ENCODE measurements at places on chromosomes 3 and 15. TPM values are rescaled to one million over a fixed set of nuclear protein-coding genes. Genes with fewer than 3 reads are reported as not detected.

RCCD1 gene
- 23.1 TPM for total RNA-seq

DNA sequence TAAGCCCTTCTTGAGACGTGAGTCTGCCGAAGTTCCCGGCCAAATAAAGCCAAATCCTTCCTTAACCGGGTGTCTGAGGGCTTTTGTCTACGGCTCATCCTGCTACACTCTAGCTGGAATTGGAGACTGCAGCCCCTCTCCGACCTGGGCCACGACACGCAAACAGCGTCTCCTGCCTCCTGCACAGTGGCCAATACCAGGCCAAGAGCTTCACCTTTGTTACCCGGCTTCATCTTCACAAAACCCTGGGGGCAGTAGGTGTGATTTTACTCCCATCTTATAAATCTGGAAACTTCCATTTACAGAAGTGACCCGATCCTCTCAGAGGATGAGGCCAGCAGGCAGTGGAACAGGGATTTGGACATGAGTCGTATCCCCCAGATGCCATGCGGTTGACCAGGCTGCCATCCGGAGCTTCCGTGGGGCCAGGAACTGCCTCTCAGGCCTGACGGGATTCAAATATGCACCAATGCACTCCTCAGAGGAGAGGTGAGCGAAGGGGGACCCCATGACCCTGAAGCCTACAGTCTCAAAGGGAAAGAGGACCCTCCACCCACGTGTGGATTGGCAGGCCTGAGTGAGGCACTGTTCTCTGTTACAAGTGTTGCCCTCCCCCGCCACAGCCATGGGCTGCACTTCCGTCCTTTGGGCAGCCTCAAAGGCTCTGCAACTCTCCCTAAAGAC, 53.2 kb upstream of the KLF13 start:
- no peak overlapping the region for H3K4me3 ChIP-seq
- no peaks in the 10 kb centered on the region for H3K36me3 ChIP-seq
- H3K4me1 ChIP-seq, result peaks cover 13% of the 10 kb centered on the region
- no peak for DNase-seq
- no peak overlapping the region for H3K27ac ChIP-seq

OR5K2 gene
- total RNA-seq, result not detected

- H3K36me3 ChIP-seq, result no peaks in the 10 kb centered on the region
- H3K27ac ChIP-seq, result no peak overlapping the region
- no peaks in the 10 kb centered on the region for H3K4me1 ChIP-seq
Measured at GRCh38 chr3:7697548-7697947, 804.1 kb upstream of the LMCD1 start.

DNA sequence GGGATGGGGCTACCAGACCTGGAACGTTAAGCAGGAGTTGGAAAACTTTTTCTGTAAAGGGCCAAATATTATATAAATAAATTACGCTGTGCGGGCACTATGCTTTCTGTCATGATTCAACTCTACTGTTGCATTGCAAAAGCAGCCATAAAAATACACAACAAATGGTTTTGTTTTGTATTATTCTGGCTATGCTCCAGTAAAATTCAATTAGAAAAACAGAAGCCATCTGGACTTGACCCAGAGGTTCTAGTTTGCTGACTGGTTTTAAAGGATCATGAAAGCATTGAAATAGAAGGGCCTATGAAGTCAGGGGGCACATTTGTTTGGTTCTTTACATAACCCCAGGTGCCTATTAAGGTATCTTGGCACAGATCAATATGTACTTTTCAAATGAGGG, 647.4 kb upstream of the LMCD1 start:
- no peak overlapping the region for H3K4me3 ChIP-seq
- H3K27me3 ChIP-seq, result no peaks in the 10 kb centered on the region
- H3K4me1 ChIP-seq, result no peaks in the 10 kb centered on the region
- no peak overlapping the region for H3K27ac ChIP-seq
- DNase-seq, result no peak
- H3K36me3 ChIP-seq, result no peaks in the 10 kb centered on the region

- H3K27ac ChIP-seq, result no peak overlapping the region
- no peaks in the 10 kb centered on the region for H3K36me3 ChIP-seq
- no peaks in the 10 kb centered on the region for H3K4me1 ChIP-seq
- H3K27me3 ChIP-seq, result no peaks in the 10 kb centered on the region
Measured at GRCh38 chr3:172549144-172549543, 25.9 kb upstream of the TNFSF10 start.

DNA sequence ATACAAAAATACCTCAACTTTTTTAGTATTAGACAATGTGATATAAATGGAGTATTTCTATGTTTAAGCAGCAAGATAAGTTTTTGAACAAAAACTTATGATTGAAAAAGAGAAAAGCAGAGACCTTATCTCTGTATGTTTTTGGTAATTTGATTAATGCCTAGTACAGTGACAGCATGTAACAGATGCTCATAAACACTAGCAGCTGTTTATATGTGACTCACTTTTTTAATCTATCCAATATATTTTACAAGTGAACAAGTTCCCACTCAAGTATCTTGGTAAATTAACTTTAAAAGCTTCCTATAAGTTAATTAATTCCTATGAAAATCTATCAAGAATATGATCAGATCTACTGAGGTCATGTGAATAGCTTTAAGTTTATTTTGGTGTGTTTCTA, 55.1 kb downstream of the NGLY1 start:
- no peak overlapping the region for H3K27ac ChIP-seq
- no peaks in the 10 kb centered on the region for H3K27me3 ChIP-seq
- H3K4me3 ChIP-seq, result no peak overlapping the region

DNA sequence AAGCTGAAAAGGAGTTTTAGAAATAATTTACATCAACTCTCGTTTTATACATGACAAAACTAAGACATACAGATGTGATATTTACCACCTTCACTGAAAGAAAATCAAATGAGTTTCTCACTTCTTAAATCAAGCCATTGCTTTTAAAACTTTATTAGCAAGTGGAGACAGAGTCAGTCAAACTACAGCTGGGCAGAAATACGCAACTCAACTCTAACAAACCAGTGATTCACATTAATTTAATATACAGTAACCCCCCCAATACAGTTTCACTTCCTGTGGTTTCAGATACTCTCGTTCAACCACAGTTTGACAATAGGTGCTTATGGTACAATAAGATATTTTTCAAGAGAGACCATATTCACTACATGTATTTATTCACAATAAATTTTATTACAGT, 477.1 kb downstream of the MAGI1 start:
- H3K4me3 ChIP-seq, result no peak overlapping the region
- no peaks in the 10 kb centered on the region for H3K4me1 ChIP-seq

DNA sequence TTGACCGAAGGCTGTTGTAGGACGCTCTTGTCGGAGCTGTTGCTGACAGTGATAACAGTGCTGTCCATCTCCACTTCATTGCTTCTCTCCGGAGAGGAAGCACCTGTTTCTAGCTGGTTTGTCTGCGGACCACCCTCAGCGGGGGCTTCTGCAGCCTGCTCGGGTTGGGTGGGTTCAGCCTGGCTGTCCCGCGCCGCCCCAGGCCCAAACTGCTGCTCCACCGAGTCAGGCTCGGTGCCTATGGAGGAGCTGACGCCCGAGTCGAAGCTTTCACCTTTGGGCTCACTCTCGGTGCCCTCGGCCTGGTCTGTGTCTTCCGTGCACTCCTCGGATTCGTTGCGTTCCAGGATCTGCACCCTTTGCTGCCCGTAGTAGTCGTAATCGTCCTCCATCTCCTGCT, 56.9 kb downstream of the TIGIT start:
- H3K27ac ChIP-seq, result no peak overlapping the region
- H3K27me3 ChIP-seq, result no peaks in the 10 kb centered on the region
- H3K4me3 ChIP-seq, result no peak overlapping the region
- no peaks in the 10 kb centered on the region for H3K4me1 ChIP-seq
- no peak for DNase-seq

DNA sequence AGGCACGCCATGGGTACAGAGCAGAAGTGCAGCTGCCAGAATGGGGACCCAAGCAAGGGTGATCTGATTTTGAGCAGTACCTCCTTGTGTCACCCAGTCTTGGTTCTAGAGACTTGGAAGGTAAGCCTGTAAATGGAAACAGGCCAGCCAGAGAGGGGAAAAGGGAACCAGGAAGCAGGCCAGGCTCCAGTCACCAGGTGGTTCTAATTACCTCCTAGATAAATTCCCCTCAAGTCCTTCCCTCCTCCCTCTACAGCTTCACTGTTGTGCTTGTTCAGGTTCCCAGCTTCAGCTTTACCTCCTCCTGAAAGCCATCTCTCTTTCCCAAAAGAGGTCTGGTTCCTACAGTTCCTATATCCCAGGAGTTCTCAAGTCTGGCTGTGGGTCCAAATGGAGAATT, 58.8 kb upstream of the SLC7A14 start:
- no peaks in the 10 kb centered on the region for H3K4me1 ChIP-seq
- no peaks in the 10 kb centered on the region for H3K27me3 ChIP-seq
- H3K27ac ChIP-seq, result no peak overlapping the region
- H3K36me3 ChIP-seq, result no peaks in the 10 kb centered on the region
- no peak for DNase-seq

DNA sequence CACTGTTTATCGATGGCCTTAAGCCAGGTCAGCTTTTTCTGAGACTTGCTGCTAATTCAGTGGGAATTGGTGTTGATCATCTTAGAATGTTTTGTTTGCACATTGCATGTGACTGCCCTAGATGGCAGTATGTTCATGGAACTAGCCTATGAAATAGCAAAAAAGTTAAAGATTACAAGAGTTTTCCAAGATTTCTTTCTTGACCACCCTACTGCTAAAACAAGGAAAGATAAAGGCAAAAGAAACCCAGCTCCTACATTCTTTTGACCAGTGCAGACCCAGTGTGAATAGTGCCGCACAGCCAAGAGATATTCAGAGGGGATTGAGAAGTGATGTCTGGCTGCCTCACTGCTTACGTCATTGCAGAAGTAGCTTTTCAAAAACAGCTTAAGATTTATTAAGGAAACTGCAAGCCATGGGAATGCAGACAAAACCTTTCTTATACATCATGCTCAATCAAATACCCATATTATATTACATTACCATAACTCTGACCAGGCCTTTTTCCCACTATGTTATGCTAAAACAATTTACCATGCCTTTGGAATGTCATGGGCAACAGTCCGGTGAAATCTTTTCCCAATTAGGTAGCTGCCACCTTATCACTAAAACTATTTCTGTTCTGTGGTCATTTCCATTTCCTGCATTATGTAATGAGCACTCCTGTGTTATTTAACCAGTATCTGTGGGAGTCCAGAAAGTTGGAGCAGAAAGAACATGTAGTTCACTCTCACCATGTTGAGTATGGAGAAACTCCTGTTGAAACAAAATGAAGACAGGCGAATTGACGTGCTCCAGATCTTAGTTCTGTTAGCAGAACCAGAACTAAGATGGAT, 6.0 kb downstream of the PHLDB2 start:
- no peaks in the 10 kb centered on the region for H3K4me1 ChIP-seq
- no peaks in the 10 kb centered on the region for H3K27me3 ChIP-seq
- no peak for DNase-seq
- H3K36me3 ChIP-seq, result no peaks in the 10 kb centered on the region
- no peak overlapping the region for H3K4me3 ChIP-seq
- H3K27ac ChIP-seq, result peak overlapping the region; percentile 59

DNA sequence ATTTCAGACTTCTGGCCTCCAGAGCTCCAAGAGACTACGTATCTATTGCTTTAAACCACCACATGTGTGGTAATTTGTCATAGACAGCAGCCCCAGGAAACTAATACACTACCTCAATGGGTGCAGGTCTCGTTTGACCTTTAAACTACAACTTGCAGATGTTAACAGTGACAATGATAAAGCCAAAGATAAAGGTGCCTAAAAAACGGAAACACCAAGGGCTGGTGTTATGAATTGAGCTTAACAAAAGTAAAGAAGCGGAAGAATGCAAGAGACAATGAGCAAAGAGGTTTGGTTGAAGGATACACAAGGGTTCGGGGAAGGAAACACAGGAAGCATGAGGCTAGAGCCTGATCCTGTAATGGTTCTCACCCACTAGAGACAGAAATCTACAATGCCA, 50.8 kb downstream of the RFTN1 start:
- no peak overlapping the region for H3K4me3 ChIP-seq
- no peaks in the 10 kb centered on the region for H3K36me3 ChIP-seq
- H3K4me1 ChIP-seq, result no peaks in the 10 kb centered on the region
- DNase-seq, result no peak

Data from Peyer's patch (tissue), 4 donors.